Fibroblast of the conjunctiva (primary cell): ENCODE measurements at places on chromosomes 11 and 22.

DNA sequence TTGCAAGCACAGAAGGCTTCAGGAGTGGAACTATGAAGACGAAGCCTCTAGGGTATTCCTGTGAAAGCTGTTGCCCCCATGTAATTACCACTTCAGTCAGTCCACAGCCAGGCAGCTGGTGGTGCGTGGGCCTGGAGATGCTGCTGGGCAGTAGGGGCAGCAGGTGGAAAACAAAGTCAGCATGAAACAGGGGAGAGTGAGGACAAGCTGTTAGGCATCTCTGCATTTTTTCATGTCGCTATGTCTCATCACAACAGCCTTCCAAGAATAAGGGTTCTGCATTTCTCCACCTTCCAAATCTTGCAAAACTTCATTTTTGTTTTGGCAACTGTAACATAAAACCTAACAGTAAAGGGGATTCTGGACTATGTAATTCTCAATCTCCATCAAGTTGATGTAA, 757.5 kb downstream of the NELL1 start:
- DNase-seq = no peak

DNA sequence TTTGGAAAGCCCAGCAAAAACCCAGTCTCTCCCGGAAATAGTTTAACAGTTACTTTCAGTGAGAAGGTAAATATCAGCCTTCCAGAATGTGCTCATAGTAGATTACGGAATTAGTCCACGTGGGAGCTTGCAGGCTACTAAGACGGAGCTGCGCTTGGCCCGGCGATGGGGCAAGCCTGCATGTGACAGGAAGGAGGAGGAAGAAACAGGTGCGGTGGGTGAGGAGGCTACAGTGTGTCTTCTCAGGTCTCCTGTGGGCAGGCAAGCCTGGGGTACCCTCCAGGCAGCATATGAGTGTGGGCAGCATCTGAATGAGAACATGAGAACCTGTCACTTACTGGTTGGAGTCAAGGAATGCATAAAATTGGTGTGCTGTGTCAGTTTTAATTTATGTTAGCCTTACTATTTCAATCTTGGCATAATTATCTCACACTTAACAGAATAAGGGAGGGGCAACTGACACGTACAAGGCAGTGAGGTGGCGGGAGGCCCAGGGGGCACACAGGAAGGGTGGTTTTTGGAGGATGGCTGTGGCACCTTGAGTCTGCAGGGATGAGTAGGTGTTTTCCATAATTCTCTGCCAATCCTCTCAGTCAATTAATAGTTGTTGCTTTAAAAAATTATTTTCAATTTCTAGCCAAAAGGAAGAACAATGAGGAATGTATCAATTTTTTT, 35.7 kb downstream of the CLMP start:
- DNase-seq = no peak

GRCh38 chr22:37024339-37025157, 5.0 kb downstream of the MPST start:
- no peak for DNase-seq

DNA sequence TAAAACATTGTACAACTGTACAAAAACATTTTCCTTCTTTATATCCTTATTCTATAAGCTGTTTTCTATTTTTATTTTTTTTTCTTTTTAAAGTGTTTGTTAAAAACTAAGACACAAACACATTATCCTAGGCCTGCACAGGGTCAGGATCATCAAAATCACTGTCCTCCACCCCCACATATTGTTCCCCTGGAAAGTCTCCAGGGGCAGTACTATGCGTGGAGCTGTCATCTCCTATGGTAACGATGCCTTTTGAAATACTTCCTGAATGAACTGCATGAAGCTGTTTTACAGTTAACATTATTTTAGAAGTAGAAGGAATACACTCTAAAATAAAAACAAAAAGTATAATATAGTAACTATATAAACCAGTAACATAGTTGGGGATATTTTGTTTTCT, 67.2 kb downstream of the ZC3H12C start:
- no peak for DNase-seq

DNA sequence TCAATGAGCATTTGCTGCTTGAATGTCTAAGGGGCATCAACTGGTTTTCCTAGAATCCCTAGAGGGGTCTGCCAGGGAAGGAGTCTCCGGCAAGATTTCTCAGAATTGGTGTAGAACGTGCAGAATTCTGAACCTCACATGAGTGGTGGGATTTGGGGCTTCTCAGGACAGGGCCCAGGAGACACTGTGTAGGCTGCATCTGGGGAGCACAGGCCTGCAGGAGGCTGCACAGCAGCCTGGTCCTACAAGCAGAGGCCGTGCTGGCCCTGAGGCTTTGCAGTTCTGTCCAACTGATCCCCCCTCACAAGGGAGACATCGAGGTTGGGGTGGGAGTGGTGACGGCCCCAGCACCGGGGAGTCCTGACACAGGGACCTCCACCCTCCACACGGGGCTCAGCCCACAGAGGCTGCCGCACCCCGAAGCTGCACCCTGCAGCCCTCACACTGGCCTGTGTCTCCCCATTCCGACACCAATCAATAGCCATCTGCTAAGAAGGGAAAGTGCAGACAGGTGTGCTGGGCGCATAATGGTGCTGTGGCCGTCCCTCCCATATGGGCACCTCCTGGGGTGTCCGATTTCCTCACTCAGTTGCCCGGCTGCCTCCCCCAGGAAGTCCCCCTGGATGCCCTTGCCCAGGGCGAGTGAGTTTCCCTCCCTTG, 688.1 kb downstream of the BRD1 start:
- DNase-seq = no peak

DNA sequence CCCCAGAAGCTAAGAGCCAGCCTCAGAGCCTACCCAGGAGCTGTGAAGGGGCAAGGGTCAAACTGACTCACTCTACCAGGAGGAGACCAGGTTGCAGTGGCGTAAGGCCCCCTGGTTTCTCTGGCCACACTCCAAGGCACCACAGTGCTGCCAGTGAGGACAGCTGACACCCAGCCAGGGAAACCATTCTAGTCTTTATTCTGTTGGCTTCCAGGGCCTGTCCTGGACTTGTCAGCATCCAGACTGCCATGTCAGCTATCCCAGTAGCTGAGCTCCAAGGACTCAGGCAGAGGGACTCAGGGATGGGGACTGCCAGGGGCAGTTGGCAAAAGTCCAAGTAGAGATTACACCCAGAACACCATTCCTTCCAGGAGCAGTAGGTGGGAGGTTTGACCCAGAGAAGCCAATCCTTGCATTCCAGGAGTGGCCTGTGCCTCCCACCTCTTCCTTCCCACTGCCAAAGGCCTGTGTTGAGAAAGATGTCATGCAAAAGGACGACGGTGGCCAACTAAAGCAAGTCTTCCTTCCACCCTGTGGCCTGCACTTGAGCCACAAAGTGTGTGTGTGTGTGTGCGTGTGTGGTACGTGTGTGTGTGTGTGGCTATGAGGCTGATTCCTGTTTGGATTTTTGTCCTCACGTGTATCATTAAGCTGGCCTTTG, 3.6 kb upstream of the MAPK8IP1 start:
- DNase-seq = no peak

DNA sequence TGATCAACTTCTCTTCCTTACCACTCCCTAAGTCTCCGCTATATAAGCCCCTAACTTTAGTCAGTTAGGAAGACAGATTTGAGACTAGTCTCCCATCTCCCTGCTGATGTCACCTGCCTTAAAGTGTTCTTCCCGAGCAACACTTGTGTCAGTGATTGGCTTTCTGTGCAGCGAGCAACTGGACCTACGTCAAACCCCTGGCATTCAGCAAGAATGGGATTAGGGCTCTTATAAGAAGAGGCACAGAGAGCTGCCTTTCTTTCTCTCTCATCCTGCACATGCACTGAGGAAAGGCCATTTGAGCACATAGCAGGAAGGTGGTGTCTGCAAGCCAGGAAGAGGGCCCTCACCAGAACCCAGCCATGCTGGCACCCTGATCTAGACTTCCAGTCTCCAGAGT, 116.6 kb upstream of the THY1 start:
- no peak for DNase-seq

- no peak for DNase-seq
Observed at GRCh38 chr22:32707971-32708370, 93.5 kb upstream of the TIMP3 start.

DNA sequence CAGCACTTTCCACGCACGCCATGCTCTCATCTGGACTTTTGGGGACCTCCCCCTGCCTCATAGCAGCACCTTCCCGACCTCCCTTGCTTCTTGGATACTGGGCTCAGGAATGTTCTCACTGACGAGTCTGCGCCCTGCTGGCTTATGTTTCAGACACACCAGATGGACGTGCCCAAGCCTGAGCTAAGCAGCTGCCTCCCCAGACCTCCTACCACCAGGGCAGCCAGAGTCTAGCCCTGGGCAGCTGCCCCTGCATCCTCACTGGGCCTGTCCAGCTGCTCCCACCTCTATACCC, 13.2 kb upstream of the RGL4 start:
- no peak for DNase-seq

DNA sequence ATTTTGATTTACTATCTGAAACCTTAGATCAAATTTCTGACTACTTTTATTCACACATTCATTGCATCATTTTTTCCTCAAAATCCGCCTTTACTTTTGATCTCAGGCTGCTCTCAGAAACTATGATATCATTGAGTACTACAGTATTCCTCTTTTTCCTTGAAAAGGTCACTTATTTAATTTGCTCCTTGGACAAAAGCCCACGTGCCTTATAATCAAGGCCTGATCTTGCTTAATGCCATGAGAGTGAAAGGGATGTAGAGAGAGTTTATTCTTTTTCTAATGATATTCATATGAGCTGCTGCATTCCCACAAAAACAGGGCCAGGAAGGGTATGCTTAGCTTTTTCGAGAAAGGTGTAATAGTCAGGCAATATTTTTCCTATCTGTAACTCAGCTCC, 327.0 kb downstream of the ETS1 start:
- DNase-seq = no peak

DNA sequence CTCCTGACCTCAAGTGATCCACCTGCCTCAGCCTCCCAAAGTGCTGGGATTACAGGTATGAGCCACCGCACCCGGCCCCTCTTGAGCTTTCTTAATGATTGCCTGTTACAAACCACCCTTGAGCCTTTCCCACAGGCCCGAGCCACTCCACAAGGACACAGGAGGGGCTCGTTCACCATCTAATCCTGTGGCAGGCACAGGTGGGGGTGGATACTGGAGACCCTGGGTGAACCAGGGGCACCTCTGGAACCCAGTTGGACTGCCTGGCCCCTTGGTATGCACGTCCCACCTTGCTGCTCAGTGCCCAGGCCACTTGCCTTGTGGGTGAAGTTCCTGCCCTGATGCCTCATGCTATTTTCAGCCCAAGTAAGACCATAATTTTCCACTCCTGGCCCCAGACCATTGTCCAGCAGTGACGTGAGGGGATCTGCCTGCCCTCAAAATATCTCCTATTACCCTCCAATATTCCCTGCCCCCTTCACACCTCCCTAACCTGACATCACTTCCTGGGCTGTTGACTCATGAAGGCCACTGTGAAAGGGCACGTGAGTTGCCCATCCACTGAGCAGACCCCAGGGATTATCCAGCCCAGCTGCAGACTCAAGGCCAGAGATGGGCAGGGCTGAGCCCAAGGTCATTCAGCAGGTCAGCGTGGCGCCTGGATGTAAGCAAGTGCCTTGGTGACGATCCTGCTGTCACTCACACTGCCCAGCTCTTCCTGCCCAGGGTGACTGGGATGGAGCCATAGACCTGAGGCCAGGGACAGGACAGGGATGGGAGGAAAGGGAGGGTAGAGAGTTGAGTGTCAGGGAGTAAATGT, 19.6 kb downstream of the P2RY2 start:
- no peak for DNase-seq

DNA sequence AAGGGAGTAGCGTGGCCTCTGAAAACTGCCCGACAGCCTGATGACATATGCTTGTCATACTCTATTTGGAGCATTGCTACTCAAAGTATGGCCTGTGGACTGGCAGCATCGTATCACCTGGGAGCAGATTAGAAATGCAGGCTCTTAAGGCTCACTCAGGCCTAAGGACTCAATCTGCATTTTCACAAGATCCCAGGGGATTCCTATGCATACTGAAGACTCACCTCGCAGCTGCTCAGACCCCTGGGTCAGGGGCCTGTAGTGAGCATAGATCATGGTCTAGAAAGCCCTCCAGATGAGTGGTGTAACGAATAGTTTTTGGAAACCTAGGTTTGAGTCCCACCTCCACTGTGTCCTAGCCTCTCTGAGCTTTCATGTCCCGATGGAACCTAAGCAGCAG, 126.3 kb downstream of the FEZ1 start:
- DNase-seq = no peak

- no peak for DNase-seq
Observed at GRCh38 chr22:33076343-33076742, 18.2 kb upstream of the SYN3 start.

DNA sequence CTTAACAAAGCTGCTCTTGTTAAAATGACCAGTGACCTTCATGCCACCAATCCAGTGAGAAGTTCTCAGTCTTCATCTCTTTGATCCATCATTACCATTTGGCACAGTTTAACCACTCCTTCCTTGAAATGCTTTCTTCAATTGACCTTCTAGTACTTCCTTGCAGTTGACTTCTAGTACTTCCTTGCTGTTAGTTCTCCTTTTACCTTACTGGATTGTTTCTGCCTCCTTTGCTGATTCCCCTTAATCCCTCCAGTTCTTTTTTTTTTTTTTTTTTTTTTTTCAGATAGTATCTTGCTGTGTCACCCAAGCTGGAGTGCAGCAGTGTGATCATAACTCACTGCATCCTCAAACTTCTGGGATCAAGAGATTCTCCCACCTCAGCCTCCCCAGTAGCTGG, 66.0 kb upstream of the HORMAD2 start:
- no peak for DNase-seq

- DNase-seq = no peak
Observed at GRCh38 chr11:128948583-128948982, 5.9 kb upstream of the TP53AIP1 start.

- no peak for DNase-seq
Observed at GRCh38 chr11:72981080-72981479, 161.0 kb downstream of the FCHSD2 start.

DNA sequence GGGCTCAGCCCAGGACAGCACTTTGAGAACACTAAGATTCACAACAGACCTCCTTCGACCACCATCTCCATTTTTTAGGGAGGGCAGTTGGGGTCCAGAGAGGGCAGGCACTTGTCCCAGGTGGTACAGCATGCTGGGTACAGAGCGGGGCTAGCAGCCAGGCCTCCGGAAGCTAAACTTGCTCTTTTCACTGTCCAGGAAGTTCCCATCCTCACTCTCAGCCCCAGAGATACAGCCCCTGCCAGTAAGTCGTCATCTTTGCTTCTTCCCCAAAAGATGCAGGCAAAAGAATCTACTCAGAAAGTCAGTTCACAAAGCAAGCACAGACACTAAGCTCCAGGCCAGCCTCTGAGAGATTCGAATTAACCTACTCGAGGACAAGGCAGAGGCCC, 6.7 kb upstream of the RAB3IL1 start:
- DNase-seq = no peak

GRCh38 chr11:85109141-85109540, 518.0 kb downstream of the DLG2 start:
- DNase-seq = no peak
